ENCODE measurements at places on chromosomes 7 and 10.

- no peak for DNase-seq
Measured at GRCh38 chr7:149772956-149773434, 393 bp downstream of the ZNF467 start.

- no peak for DNase-seq
Measured at GRCh38 chr10:109898007-109898406, 25.3 kb downstream of the XPNPEP1 start.

DNA sequence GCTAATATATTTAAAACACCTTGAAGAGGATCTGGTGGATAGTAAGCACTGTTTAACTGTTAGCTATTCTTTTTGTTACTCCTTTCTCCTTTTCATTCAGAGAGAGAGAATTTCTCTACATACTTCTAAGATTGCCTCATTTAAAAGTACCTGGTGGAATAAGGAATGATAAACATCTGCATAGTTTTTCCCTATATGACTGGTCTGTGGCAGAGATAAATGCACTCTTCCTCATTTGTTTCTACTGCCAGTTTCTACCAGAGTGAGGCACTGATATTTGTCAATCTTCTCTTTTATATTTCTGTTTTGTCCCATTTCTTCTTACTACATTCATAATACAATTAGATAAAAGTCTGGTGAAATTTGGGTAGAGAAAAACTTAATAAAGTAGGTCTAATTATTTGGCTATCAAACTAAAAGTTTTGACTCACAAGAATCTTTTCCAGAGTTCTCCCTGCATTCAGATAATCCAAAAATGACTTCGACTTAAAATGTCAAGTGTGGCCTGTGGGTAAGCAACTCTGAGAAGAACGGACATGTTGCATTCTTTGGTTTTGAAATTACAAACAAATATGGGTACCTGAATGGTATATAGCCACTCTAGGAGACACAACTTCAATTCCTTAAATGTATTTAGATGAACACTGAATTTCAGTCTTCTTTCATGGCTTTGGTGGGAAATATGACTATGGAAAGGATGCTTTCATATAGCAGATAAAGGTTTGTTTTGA lies 38.8 kb downstream of the RNLS start:
- DNase-seq = no peak

DNA sequence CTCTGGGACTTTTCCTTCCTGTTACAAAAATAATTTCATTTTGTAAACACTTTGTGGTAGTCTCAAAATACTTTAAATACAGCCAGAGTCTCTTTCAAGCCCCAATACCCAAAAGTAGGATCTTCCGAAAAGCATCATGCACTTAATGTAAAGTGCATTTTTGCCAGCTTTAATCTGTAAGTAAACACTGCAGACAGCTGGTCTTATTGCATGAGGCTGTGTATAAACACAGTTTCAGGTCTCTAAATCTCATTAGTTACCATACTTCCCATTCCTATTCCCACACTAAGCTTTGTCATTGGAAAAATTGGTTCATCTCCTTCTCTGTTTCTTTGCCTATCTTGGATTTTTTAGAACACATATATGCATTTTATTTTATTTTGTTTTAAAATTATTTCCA lies 87.6 kb upstream of the GNAI1 start:
- DNase-seq = no peak

DNA sequence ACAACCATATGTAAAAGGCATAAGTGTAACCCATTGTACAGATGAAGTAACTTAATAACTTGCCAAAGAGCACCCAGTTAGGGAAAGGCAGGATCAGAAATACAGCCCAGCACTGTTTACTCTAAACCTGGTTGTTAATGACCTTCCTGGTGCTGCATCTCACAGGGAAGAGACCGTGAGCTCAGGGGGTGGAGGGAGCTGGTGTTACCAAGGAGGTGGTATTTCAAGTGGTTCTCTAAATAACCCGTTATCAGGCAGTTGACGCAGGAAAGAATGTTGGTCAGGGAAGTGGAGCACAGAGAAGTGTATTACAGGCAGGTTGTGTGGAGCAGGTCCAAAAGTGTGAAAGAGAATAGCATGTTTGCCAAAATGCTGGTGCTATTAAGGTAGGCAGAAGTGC lies 4.4 kb upstream of the ST7 start:
- DNase-seq = peak; percentile 31

GRCh38 chr7:65387891-65388290 lies 14.2 kb downstream of the ZNF92 start:
- no peak for DNase-seq

DNA sequence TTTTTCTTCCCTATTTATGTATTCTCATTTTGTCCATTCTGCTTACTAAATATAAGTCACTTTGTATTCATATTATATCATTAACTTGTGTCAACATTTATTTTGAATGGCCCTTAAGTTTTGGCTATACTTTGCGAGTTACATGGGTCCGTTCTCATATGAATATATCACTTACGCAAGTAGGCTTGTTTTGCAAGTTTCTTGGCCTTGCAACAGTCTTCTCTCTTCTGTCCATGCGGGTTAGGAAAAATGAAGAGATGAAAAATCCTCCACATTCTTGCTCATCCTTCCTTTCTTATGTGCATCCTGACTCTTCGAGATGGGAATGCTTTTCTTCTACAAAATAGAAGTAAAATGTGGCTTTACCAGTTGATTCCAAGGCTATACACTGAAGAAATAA lies 82.8 kb downstream of the GPR158 start:
- DNase-seq = no peak

- no peak for DNase-seq
Measured at GRCh38 chr10:116521424-116522290, 24.1 kb upstream of the PNLIP start.

GRCh38 chr10:44311563-44312051 lies 73.3 kb downstream of the CXCL12 start:
- DNase-seq = no peak

- peak; percentile 84 for DNase-seq
Measured at GRCh38 chr7:81161451-81162075, 242.7 kb upstream of the SEMA3C start.

DNA sequence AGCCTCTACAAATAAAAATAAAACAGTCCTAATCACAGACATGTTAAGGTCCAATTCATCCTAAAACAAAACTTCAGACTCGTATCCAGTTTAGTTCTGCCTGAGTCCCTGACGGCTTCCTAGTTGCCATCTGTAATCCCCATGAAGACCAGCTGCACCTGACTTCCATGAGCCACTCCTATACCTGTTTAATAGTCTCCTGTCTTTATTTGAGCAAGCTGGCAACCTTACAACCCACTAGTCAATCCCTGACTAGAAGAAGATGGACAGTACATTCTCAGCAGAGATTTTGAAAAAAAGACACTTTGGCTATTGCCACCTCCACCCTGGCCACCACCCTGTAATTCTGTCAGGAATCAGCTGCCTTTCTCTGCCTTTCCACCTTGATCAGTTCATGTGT lies 197.7 kb downstream of the HIBADH start:
- no peak for DNase-seq

DNA sequence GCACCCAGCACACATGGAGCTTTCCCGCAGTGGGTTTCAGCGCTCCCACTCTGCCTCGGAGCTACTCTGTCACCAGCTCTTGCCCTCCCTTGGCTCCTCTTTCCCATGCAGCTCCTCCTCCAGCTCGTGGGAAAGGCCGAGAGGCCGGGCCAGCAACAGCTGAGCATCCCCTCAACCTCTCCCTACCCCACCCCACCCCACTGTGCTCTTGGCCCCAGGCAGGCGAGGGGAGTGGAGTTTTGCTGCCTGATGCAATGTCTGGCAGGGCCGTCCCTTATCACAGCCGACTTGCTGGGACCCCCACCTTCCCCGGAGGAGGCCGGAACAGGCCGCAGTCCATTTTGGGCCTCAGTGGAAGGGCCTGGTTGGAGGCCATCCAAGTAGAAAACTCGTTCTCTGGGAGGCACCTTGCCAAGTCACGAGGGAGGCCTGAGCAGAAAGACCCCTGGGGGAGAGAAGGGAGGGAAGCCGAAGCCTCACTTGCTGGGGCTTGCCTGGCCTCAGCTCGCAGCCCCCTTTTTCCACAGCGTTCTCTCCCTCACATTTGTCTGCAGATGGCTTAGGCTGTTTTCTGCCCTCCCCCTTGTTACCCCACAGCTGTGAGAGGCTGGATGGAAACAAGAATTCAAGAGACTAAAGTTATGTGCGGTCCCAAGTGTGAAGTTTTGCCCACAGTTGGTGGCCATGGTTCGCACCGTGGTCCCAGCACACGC lies 35.3 kb downstream of the CHST3 start:
- no peak for DNase-seq

DNA sequence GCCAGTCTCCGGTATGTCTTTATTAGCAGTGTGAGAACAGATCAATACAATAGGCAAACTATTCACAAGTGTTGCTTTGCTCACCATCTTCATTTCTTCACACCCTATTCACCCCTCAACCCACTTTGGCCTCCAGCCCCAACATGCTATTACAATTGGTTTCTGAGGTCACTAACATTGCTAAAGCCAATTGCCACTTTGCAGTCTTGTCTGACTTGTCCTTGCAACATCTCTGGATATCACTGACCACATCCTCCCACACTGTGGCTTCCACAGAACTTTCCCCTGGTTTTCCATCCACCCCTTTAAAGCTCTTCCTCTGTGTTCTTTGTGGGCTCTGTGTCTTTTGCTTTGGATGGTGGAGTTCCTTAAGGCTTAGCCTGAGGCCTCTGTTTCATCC lies 5.2 kb upstream of the APBB1IP start:
- DNase-seq = no peak

DNA sequence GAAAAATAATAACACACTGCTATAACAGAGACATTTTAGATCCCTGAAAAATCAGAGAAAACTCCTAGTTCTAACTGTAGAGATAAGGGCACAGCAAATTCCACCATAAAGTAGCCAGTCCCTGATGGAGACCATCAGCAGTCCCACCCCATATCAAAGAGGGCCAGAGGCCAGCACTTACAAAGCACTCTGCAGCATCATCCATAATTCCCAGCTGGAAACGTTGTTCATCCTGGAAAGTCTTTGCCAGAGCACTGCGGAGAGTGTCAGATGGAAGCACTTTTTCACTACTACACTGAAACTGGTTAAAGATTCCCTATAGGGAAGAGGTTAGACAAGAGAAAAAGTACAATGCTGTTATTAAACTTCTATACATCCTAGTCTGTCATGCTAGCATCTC lies 45.8 kb downstream of the USP54 start:
- no peak for DNase-seq

GRCh38 chr10:35413985-35414861 lies 77.9 kb downstream of the CCNY start:
- no peak for DNase-seq

DNA sequence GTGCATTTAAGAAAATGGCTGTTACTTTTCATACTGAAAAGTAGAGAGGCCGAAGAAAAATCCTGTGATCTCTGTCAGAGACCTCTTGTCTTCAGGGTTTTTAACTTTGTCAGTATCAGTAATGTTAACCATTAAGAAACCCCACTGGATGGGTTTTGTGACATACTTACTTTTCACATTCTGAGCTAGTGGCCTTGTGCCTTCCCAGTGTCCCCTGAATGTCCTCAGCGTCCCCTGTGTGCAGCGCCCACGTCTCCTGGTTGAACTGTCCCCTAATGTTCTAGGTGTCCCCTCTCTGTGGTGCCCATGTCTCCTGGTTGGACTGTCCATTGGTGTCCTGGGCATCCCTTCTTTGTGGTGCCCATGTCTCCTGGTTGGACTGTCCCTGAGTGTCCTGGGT lies 9.6 kb downstream of the DYNC2I1 start:
- no peak for DNase-seq

DNA sequence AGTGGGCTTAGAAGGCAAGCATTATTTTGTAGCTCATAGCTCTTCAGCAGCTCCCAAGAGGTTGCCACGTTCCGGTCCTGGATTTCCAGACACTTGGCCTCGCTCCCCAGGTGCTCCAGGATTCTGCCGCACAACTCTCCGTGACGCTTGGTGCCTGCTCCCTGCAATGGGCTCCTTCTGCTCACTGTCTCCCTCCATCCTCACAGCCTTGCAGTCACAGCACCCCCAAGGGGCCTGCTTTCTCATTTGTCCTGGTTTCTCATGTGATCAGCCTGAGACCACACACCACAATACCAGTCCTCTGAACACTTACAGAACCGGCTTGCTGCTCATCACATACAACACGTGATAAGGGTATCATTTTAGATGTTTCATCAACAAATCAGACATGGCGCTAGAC lies 9.8 kb downstream of the IGFBP3 start:
- no peak for DNase-seq

DNA sequence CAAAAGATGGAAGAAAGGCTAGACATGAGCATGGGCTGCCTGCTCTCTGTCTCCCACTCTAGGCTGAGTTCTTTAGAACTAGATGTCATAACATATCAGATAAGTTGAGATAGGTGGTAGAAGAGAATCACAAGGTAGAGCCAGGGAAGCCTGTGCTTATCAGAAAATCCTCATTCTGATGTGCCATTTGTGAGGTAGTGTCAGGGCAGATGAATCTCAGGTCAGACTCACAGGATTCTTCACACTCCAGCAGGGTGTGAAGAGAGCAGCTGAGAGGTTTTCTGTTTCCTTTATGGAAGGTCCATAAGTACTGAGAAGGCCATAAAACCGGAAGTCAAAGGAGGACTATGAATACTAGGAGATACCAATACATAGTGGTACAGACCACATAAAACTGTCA lies 132.9 kb downstream of the RNLS start:
- DNase-seq = no peak

DNA sequence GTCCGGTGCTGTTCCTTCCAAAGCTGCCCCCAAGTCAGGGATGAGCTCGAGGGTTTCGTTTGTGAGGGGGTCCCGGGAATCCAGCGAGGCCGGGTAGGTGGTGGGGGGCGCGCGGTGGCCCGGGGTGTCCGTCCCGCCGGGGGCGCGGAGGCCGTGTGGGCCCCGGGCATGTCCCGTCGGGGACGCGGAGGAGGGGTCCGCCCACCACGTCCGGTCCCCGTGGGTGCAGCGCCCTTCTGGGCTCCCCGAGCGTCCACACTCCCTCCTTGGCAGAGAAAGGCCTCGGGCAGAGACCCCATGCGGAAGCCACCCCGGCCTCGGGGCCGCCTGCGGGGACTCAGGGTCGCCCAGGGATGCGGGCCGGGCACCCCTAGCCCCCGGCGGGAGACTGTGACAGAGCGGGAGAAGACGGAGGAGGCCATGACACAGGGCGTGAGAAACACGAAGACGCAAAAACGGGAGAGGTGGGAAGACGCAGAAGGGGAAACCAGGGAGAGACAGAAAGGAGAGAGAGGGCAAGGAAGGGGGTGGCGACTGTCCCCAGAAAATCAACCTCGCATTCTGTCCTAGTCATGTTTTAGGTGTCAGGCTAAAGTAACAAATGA lies 640 bp upstream of the ZNF425 start:
- DNase-seq = no peak

- DNase-seq = no peak
Measured at GRCh38 chr7:132381742-132382472, 194.4 kb downstream of the PLXNA4 start.

Data from NCI-H187 treated with DMSO at 0.1 percent for 48 hours (cell line).